ENCODE measurements at places on chromosomes 6 and 20. TPM values are rescaled to one million over a fixed set of nuclear protein-coding genes. Genes with fewer than 3 reads are reported as not detected.

DNA sequence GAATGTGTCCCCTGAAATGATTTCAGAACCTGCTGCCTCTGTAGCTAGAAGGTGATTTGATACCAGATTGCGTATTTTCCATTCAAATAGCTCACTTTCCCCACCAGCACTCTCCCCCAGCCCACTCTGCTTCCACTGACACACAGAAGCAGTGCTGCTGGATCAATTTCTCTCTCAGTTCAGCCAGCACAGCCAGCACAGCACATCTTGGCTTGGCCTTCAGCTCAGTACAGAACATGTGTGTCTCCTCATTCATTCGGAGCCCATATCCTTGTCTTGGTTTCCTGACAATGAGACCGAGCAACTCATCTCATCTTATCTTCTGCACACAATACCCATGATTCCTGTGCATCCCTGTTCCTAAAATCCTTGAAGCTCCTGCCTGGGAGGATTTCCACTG, 33.8 kb upstream of the CD83 start:
- no peaks in the 10 kb centered on the region for H3K36me3 ChIP-seq
- no peak for DNase-seq
- H3K27ac ChIP-seq: no peak overlapping the region
- H3K4me3 ChIP-seq: no peak overlapping the region

GRCh38 chr6:31903957-31904356, 2.1 kb upstream of the ZBTB12 start:
- H3K4me1 ChIP-seq: peaks cover 36% of the 10 kb centered on the region
- H3K27me3 ChIP-seq: no peaks in the 10 kb centered on the region
- no peaks in the 10 kb centered on the region for H3K36me3 ChIP-seq
- no peak overlapping the region for H3K27ac ChIP-seq
- no peak overlapping the region for H3K4me3 ChIP-seq
- no peak for DNase-seq

DNA sequence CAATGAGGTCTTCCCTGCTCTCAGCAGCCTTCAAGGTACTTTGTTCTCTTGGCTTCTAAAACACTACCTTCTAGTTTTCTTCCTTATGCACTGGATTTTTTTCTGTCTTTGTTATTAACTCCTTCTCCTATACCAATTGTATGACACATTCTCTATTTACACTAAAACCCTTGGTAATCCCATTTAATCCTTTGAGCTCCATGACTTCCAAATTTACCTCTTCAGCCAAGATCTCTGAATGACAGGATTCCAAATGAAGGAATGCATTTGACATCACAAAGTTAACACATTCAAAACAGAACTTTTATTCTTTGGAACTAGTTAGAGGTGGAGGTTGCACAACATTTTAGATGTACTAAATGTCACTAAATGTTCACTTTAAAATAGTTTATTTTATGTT, 86.6 kb upstream of the SAMD5 start:
- no peaks in the 10 kb centered on the region for H3K27me3 ChIP-seq
- no peak for DNase-seq
- no peaks in the 10 kb centered on the region for H3K36me3 ChIP-seq
- no peaks in the 10 kb centered on the region for H3K4me1 ChIP-seq
- no peak overlapping the region for H3K27ac ChIP-seq

GRCh38 chr20:57999465-58000111, 228.9 kb downstream of the ANKRD60 start:
- H3K27ac ChIP-seq: peak overlapping the region; percentile 39
- no peaks in the 10 kb centered on the region for H3K27me3 ChIP-seq
- no peaks in the 10 kb centered on the region for H3K36me3 ChIP-seq
- H3K4me1 ChIP-seq: peaks cover 10% of the 10 kb centered on the region
- H3K4me3 ChIP-seq: no peak overlapping the region

- no peaks in the 10 kb centered on the region for H3K36me3 ChIP-seq
- no peak for DNase-seq
- no peak overlapping the region for H3K27ac ChIP-seq
Observed at GRCh38 chr6:45075246-45075645, 252.9 kb upstream of the RUNX2 start.

DNA sequence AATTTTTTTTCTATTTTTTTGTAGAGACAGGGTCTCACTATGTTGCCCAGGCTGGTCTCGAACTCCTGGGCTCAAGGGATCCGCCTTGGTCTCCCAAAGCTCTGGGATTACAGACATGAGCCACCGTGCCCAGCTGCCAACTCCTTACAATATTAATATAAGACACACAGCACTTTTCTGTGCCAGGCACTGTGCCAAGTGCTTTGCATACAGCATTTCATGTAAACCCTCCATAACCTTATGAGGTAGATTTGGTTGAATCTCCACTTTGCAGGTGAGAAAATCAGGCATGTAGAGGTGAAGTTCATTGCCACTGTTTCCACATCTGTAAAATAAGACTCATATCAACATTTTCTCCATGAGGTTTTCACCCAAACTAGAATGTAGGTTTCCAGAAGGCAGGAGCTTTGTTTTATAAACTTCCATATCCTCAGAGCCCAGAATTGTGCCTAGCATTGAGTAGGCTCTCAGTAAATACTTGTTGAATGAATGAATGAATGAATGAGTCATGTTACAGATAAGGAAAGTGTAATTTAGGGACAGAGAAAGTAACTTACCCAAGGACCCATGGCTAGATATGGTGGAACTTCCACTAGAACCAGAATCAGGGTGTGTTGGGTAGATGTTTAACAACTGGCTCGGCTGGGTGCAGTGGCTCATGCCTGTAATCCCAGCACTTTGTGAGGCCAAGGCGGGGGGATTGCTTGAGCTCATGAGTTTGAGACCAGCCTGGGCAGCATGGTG, 3.0 kb upstream of the CTNNBL1 start:
- H3K4me1 ChIP-seq: peaks cover 17% of the 10 kb centered on the region
- no peak for DNase-seq
- no peaks in the 10 kb centered on the region for H3K36me3 ChIP-seq
- H3K4me3 ChIP-seq: no peak overlapping the region
- H3K27ac ChIP-seq: no peak overlapping the region
- peaks cover 5% of the 10 kb centered on the region for H3K27me3 ChIP-seq

- H3K4me3 ChIP-seq: no peak overlapping the region
- no peaks in the 10 kb centered on the region for H3K4me1 ChIP-seq
- no peaks in the 10 kb centered on the region for H3K36me3 ChIP-seq
- no peak overlapping the region for H3K27ac ChIP-seq
Observed at GRCh38 chr6:132952031-132952867, 137.9 kb downstream of the RPS12 start.

DNA sequence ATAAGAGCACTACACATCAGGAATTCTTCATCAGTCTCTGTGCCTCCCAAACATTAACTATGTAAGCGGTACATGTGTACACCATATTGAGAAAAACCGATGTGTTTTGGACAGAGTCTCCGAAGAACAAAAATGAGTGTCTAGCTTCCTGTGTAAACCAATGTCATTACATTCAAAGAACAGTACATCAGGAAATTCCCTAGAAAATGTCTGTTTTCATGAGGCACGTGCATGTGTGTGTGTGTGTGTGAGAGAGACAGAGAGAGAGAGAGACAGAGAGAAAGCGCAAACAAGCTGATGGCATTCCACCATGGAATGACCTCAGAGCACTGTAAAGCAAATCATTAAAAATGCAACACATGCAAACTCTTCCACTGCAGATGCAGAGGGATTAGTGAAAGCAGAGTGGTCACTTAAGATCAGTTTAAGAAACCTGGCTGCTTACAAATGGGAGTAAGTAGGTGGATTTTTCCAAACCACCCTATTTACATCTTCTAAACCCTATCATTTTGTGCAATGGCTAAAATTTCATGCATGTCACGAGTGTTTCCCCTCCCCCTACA, 133.9 kb downstream of the HIVEP2 start:
- H3K36me3 ChIP-seq: no peaks in the 10 kb centered on the region
- H3K4me3 ChIP-seq: no peak overlapping the region

GRCh38 chr6:131001111-131001736, 61.8 kb downstream of the EPB41L2 start:
- DNase-seq: no peak
- peaks cover 22% of the 10 kb centered on the region for H3K4me1 ChIP-seq
- peak overlapping the region; percentile 8 for H3K4me3 ChIP-seq
- H3K27ac ChIP-seq: no peak overlapping the region

- H3K4me1 ChIP-seq: no peaks in the 10 kb centered on the region
- H3K27me3 ChIP-seq: no peaks in the 10 kb centered on the region
- DNase-seq: no peak
- H3K36me3 ChIP-seq: no peaks in the 10 kb centered on the region
- no peak overlapping the region for H3K4me3 ChIP-seq
- no peak overlapping the region for H3K27ac ChIP-seq
Observed at GRCh38 chr6:169495601-169496000, 206.2 kb downstream of the WDR27 start.

- no peaks in the 10 kb centered on the region for H3K36me3 ChIP-seq
- DNase-seq: no peak
- no peaks in the 10 kb centered on the region for H3K27me3 ChIP-seq
- H3K4me1 ChIP-seq: no peaks in the 10 kb centered on the region
- no peak overlapping the region for H3K27ac ChIP-seq
- no peak overlapping the region for H3K4me3 ChIP-seq
Observed at GRCh38 chr20:2230726-2231488, 64.9 kb upstream of the TGM3 start.

DNA sequence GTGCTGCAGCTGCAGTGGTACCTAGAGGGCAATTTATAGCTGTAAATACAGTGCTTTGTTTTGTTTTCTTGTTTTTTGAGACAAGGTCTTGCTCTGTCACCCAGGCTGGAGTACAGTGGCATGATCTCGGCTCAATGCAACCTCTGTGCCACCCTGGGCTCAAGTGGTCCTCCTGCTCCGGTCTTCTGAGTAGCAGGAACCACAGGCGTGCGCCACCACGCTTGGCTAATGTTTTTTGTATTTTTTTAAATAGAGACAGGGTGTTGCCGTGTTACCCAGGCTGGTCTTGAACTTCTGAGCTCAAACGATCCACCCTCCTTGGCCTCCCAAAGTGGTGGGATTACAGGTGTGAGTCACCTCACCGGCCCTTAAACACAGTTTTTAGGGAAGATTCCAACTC, 26.8 kb downstream of the CHRNA4 start:
- H3K4me3 ChIP-seq: no peak overlapping the region
- H3K27me3 ChIP-seq: peaks cover 49% of the 10 kb centered on the region

DNA sequence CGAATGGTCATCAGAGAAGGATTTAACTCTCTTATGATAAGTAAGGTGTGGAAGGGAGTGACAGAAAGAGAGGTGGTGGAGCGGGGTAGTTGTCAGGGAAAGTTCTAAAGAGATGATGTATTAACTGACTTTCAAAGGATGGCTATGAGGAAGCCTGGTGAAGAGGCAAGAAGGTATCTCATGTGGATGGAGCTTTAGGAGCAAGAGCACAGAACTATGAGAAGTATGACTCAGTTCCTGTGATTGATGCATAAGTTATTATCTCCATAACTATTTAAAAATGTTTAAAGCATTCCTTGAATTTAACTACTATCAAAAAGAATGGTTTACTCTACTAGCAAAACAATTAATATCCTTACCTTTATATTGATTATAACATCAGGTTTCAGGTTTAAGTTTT, 28.8 kb downstream of the AK9 start:
- H3K27ac ChIP-seq: no peak overlapping the region
- no peaks in the 10 kb centered on the region for H3K36me3 ChIP-seq
- H3K27me3 ChIP-seq: no peaks in the 10 kb centered on the region
- no peak overlapping the region for H3K4me3 ChIP-seq
- no peak for DNase-seq
- no peaks in the 10 kb centered on the region for H3K4me1 ChIP-seq

GRCh38 chr20:60627751-60628565, 624.1 kb upstream of the CDH4 start:
- H3K27me3 ChIP-seq: peaks cover 4% of the 10 kb centered on the region
- no peak for DNase-seq
- no peaks in the 10 kb centered on the region for H3K4me1 ChIP-seq
- H3K36me3 ChIP-seq: no peaks in the 10 kb centered on the region
- no peak overlapping the region for H3K4me3 ChIP-seq
- no peak overlapping the region for H3K27ac ChIP-seq

- no peaks in the 10 kb centered on the region for H3K36me3 ChIP-seq
- H3K4me1 ChIP-seq: no peaks in the 10 kb centered on the region
- no peak overlapping the region for H3K4me3 ChIP-seq
- DNase-seq: no peak
Observed at GRCh38 chr6:20918868-20919267, 384.6 kb downstream of the CDKAL1 start.

DNA sequence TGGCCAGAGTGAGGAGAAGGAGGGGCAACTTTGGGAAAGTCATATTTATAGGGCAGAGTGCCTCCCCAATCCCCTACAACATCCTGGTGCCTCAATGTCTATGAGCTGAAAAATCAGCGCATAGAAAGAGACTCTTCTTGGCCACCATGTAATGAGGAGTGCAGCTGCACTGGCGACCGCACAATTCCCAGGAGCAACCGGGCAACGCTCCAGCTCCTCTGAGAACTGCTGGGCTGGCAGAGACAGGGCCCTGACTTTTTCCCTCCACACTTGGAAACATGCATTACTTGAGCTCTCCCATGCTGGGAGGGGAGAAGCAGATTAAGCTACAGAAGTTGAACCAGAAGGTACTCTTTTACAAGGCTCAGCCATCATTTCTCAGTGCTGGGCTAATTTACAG, 31.4 kb upstream of the MARCKS start:
- no peaks in the 10 kb centered on the region for H3K27me3 ChIP-seq
- no peak overlapping the region for H3K4me3 ChIP-seq
- no peaks in the 10 kb centered on the region for H3K4me1 ChIP-seq

DNA sequence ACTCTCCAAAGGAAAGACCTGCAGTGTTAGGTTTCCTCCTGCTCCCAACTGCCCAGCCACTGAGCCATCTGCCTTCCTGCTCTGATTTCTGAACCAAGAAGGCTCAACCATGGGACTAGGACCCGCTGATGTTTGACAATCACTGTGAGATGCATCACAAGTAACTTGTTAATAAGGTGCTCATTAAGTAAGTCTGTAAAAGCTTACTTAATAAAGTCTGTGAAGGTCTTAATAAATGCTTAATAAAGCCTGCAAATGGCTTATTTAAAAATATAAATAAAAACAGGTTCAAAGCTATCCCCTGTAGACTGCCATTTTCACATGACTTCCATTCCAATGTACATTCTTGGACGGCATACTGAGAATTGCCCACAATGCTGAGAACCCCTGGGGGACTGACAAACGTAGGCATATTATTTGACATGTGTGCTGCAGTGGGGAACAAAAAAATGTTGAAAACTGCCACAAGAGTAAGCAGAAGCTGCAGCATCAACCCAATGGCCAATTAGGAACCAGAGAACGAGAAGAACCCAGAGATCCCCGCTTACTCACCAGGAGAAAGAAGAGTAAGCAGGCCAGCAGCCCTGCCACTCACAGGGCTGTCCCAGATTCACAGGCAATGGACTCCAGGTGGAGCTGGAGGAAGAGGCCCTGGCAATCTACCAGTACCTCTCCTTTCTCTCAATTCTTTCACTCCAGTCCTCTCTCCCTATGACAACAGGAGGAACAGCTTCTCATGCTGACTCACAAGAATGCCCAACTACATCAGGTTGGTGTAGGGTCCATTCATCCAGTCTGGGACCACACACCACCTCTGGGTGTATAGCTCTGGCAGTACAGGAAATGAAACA, 19.5 kb downstream of the KIF13A start:
- DNase-seq: no peak
- no peaks in the 10 kb centered on the region for H3K36me3 ChIP-seq
- H3K4me3 ChIP-seq: no peak overlapping the region
- peaks cover 49% of the 10 kb centered on the region for H3K4me1 ChIP-seq
- H3K27me3 ChIP-seq: no peaks in the 10 kb centered on the region

Gene SPTLC3
- 18.7 TPM for total RNA-seq

Gene FERMT1
- 1.4 TPM for total RNA-seq

Gene NHSL1
- 63.7 TPM for total RNA-seq

Gene OXT
- total RNA-seq: not detected

Gene SNAI1
- total RNA-seq: 1.9 TPM

Gene LRRC73
- 1.6 TPM for total RNA-seq

All from lower lobe of right lung (tissue), 2 donors.